ENCODE measurements at places on chromosomes 2 and 18.

DNA sequence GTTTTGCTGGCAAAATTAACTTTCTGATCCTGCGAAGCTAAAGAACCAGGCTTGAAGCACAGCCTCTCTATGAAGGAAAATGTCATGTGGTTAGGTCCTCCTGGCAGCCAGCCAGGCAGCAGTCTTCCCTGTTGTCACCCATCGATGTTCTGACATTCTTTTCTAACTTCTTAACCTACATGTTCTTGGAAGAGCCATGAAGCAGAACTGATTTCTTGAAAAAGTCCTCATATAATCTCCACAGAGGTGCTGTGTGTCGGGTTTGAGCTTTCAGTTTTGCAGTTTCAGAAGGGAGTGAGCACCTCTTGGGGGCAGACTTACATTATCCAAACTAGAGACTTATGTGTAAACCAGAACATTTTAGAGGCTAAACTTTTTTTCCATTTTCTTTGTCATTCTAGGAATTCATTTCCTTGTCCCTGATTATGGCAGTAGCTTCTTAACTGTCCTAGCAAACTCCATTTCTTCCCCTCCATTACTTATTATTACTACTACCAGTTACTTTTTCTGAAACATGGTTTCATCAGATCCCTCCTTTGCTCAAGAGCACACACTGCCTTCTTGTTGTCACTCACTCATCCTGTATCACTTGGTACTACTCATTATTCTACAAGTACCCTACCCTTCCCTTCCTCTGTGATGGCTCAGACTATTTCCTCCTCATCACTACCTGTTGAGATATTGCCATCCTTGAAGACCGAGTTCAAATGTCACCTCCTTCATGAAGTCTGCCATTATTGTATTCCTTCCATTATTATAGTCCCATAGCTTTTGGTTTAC is 31.1 kb downstream of the DOK1 start:
- no peak for DNase-seq

GRCh38 chr2:178306352-178307073 is 112.2 kb downstream of the OSBPL6 start:
- peak; percentile 20 for DNase-seq

GRCh38 chr2:38268691-38269327 is 108.3 kb downstream of the ATL2 start:
- peak; percentile 22 for DNase-seq

- DNase-seq = peak; percentile 88
Measured at GRCh38 chr2:226118471-226119429, 680.9 kb downstream of the IRS1 start.

DNA sequence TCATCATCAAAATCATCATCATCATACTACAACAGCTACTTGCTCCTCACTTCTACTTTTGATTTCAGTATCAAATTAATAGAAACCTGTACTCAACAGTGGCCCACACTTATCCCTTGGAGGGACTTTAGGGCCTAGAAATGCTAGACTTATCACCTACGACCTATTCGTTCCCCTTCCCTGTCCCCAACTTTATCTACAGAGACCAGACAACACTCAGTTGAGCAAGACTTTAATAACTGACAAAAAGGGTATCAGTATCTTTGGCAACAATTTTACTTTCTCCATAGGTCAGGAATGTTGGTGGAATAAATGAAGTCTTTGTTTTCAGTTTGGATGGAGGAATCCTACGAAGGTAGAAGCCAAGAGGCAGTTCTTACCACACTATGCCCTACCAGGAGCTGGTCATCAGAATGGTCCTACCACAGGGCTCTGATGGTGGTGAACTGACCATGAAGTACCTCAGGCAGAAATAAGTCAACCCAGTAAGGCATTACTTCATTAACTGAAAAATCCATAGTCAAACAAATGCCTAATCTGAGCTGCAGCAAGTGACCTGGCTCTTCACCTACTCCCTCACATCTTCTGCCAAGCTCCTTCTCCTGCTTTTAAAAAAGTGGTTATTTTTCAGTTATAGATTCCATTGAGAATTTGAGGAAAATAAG is 26.6 kb downstream of the MBD2 start:
- DNase-seq = no peak

DNA sequence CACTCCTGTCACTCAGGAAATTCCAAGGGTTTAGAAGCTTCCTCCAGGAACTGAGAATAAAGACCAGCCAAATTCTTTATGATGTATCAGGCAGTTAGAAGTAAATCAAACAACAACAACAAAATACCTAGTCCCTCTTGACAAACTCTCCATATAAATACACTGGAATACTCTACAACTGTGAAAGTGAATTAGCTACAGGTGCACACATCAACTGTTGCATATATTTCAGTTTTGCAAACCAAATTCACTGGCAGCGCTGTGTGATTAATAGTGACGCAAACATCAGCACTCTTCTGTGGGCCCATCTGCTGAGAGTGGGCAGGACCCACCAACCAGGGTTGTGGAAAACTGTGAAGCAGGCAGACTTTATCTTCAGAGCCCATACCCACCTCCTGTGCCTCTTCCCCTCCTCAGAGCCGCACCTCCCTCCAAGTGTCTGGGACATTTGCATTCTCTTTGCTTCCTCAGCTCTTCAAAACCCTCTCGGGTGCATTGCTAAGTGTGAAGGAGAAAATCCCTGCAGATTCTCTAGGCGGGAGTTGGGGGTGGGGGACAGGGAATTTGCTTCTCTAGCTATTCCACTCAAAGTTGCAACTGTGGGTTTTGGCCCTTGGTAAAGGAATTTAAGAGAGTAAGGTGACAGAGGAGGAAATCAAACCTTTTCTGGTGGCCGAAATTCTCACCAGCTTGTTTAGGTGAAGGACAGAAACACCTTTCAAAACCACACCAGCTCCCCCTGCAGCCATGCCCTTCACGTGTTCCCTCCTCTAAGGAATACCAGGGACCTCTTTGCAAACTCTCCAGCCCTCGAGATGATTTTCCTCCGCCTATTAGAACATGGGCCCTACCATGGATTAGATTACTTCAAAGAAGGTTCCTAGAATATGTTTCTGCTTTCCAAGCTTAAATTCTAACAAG is 119.3 kb downstream of the MRO start:
- no peak for DNase-seq

GRCh38 chr2:18475884-18476283 is 84.6 kb downstream of the RDH14 start:
- DNase-seq = no peak

DNA sequence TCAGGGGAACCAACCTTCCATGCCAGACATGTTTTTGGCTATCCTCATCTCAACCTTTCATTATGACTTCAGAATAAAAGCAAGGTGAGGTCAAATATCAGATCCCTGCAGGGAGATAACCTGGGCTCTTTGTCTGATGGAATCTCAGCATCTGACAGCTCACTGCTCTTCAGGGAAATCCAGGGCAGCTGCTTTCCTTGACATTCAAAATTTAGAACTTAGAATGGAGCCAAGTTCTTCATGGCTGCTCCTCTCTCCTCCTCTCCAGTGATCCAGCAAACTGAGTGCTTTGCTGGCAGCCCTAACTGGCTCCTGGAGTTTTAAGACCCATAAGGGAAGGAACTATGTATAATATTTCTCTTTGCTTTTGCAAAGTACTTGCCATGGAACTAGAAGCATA is 716.3 kb downstream of the TSN start:
- DNase-seq = no peak

DNA sequence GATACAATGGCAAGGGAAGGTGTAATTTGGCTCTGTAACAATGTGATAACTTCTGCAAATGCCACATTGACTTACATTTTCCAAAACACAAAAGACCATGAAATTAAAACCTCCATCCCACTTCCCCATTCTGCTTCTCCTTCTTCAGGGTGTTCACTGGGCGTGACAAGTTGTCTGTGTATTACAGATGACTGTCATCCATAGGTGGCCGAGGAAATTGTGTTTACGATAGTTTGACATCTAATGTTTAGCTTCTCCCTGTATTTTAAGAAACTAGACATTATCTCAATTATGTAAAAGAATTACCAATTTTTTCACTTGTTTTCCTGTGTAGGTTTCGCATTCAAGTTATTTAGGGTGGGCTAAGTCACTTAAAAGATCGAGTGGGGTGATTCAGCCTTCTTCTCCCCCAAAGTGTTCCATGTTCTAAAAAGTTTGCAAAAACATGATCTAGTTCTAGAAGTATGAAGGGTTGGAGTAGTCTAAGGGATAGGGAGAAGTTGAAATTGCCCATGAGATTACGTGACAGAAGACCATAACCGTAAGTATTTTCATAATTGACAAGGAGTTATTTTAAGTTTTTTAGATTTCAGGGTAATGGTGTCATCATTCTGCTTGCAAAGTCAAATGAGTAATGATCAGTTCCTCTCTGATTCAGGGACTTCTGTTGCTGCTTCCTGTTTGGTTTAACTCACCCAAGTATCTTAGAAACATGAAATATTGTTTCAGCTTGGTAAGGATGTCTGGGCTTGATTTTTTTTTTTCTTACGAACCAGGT is 25.2 kb upstream of the CYTIP start:
- peak; percentile 94 for DNase-seq

DNA sequence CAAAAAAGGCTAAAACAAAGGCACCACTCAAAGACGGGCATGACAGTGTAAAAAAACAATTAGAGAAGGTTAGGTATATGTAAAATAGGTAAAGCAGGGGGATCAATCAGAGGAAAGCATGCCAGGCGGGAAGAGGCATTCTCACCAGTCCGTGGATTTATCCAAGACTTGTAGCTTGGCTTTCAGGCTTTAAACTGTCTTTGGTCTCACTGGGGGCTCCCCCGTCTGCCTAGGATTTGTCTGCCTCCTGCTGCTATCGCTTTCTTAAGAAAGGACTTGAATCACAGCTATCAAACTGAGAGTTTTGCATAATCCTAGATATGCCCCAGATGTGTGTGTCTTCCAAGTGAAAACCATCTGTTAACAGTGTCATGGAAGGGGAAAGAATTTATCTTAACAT is 11.1 kb upstream of the GORASP2 start:
- no peak for DNase-seq

DNA sequence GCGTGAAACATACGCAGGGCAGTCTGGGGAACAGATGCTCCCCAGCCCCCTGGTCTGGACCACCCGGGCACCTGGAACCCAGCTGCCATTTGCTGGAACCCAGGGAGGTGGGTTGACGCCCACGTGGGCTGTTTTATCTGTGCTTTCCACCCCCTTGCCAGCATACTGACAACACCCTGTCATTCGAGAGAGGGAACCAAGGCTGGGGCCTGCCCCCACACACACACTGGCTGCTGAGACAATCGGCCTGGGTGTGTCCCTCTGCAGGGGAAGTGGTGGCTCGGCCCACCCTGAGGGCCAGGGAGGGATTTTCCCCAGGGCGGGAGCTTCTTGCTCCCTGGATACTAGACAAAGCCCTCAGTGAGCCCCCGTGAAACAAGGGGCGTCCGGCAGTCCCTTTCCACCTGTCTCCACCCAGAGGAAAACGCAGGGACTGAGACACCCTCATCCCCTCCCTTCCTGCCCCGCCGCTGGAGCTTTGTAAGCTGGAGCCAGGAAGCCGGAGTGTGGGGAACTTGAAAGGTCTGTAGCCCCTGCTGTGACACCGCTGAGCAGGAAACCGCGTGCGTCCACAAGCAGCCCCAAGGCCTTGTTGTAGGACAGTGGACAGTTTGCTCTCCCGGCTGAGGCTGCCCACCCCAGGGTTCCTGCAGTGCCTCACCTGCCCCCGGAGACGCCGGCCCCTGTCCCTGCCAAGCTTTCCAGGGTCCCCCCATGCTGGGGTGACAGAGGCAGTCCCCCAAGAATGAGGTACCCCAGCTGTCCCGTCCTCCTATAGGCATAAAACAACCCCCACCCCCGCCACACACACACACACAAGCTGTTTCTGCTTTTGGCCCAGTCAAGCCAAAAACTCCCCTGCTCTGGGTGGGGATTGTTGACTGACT is 14.1 kb upstream of the KLF11 start:
- DNase-seq = peak; percentile 53

GRCh38 chr18:46275370-46275769 is 171.2 kb downstream of the HAUS1 start:
- DNase-seq = no peak

GRCh38 chr2:64213532-64214275 is 69.5 kb upstream of the PELI1 start:
- DNase-seq = no peak

GRCh38 chr2:129396980-129397599 is 582.4 kb upstream of the RAB6C start:
- peak; percentile 26 for DNase-seq

- DNase-seq = no peak
Measured at GRCh38 chr2:85861650-85862049, 27.1 kb downstream of the ST3GAL5 start.

Data from fibroblast of skin of back (primary cell).